ENCODE measurements at places on chromosomes 3 and 15.

- DNase-seq, result no peak
Observed at GRCh38 chr15:85762039-85762755, 32.5 kb downstream of the KLHL25 start.

GRCh38 chr3:45008117-45008516 is 18.0 kb upstream of the CLEC3B start:
- DNase-seq, result no peak

DNA sequence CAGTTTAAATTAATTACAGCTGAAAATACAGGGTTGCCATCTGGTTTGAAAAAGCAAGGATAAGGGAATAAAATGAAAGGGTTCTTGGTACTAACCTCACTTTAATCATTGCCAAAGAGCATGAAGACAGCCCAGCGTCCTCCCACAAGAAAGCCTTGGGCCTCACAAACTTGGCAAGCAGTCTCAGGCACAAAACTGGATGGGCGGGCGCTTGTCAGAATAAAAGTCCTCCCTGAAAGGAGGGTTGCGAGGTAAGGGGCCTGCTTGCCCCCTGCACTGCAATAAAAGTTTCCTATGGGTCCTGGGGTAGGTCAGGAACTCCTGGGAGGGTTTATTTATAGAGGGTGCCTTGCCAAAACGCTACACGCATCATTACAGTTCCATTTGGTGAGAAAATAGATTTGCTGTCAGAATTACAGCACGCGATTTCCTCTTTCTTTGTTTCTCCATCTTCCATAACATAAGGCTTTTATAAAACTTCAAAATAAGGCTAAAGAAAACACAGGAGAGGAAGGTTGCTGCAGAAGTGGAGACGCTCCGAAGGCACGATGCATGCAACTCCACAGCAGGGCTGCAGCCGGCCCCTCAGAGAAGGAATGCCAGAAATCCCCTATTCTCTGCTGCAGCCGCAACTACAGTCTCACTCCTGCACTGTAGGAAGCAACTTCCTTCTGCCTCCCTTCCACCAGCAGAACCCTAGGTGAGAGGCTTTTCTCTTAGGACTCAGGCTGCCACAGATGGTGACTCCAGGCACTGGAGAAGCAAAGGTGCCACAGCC is 61.3 kb downstream of the VGLL4 start:
- DNase-seq, result no peak

GRCh38 chr15:67358391-67358790 is 103.8 kb downstream of the IQCH start:
- no peak for DNase-seq

DNA sequence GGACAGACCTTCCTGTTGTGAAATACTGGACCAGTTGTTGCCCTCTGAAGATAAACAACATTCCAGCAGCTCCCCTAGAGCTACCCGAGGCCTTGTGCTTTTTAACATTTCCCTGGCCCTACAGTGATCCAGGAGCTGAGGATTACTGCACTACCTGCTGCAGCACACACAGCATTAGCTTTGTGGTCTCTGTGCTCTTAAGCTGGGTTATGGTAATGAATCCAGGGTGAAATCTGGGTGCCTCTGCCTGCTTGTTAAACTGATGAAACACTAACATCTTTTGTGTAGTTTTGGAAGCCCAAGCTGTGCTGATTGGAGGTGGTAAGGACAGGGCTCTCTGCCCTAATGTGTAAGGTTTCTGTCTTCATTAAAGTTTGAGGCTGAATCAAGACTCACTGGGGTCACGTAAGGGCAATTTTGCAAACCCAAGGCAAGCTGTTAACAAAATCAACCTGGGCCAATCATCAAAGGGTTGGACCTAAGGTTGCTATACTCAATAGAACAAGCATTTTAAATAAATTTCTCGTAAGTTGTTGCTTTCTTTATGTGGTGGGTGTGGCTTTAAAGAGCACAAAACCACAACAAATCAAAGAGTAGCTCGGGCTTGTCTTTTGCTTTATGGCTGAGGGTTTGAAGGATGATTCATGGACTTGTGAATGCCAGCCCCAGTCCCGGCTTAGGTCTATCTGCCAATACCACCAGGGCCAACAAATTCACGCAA is 183.9 kb downstream of the TPRG1 start:
- DNase-seq, result no peak

DNA sequence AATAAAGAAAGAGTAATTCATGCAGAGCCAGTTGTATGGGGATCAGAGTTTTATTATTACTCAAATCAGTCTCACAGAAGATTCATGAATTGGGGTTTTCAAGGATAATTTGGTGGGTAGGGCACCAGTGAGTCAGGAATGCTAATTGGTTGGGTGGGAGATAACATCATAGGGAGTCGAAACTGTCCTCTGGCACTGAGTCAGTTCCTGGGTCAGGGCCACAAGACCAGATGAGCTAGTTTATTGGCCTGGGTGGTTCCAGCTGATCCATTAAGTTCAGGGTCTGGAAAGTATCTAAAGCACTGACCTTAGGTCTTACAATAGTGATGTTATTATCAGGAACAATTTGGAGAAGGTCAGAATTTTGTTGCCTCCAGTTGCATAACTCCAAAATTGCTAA is 998.6 kb upstream of the EPHA6 start:
- DNase-seq, result no peak

DNA sequence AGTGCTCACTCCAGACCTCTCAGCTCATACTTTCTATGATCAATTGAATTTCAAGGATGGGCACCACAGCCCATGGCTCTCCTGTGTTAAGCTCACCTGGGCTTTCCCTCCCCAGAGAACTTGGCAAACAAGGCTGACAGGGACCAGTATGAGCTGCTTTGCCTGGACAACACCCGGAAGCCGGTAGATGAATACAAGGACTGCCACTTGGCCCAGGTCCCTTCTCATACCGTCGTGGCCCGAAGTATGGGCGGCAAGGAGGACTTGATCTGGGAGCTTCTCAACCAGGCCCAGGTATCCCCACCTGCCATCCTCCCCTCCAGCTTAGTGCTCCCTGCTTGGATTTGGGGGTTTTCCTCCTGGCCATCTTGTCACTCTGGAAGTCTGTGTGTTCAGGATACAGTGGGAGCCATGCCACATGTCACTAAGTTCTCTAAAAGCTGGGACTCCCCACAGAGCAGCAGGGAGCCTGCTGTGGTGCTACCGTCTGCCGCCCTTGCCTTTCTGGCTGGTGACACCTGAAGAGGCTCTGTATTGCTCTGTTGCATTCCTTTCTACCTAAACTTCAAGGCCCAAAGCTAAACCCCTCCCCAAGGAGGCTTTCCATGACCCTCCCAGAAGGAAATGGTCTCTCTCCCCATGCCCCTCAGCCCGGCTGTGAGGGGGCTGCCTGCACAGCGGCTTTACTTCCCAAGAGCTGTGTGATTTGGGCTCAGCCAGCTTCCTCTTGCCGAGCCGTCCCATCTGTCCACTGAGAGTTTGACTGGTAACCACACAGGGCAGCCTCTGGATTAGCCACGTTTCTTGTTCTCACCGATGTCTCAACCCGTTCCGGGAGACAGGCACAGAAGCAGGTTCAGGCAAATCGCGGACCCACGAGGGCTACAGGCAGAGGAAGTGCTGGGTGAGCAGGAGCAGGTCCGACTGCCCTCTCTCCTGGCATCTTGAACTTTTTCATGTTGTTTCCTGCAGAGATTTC is 10.8 kb downstream of the TF start:
- no peak for DNase-seq

DNA sequence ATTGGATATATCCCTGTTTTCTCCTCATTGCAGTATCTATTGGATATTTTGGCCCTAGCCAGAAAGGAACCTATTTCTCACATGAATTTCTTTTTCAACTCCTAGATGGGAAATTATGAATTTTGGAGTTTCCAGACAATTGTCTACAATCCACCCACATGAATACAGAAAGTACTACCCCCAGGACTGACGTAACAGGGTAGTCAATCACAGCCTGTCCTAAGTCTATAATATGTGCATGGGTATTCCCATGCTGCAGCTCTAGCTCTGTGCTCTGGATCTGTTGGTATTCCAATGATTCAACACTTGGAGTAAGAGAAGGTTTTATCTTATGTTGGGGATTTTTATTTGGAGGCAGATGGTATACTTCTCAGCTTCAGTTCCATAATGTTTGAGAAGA is 393.1 kb upstream of the ARRDC4 start:
- no peak for DNase-seq

- DNase-seq, result no peak
Observed at GRCh38 chr3:156920399-156920798, 94.2 kb downstream of the LEKR1 start.

DNA sequence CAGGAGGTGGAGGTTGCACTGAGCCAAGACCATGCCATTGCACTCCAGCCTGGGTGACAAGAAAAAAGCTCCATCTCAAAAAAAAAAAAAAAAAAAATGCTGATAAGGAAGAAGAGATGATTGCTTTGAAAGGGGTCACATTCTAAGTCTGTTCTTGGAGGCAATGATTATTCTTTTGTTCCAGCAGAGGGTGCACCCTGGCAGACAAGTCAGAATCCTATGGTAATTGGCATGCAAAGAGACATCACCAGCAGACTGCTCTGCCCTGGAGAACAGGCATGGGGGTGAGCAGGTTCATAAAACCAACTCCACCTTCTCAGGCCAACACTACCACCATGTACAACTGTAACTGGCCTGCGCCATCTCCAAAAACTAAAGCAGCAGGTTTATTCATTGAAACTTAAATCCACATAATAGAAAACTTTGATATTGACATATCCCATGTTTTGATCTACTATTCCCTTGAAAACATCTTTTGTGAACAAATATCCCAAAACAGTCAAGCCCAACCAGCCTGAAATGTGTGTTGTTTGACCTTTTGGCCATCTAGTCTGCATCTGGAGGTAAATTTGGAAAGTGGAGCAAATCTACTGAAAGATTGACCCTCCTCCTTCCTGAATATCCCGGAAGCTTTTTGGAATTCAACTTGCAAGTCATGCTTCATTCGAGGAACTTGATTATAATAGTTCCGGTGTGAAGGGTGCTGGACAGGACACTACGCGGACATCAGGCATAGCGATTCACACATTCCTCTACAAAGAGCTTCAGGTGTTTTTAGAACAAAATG is 100.3 kb downstream of the MECOM start:
- no peak for DNase-seq

- no peak for DNase-seq
Observed at GRCh38 chr15:45795440-45796069, 160.7 kb downstream of the SQOR start.

DNA sequence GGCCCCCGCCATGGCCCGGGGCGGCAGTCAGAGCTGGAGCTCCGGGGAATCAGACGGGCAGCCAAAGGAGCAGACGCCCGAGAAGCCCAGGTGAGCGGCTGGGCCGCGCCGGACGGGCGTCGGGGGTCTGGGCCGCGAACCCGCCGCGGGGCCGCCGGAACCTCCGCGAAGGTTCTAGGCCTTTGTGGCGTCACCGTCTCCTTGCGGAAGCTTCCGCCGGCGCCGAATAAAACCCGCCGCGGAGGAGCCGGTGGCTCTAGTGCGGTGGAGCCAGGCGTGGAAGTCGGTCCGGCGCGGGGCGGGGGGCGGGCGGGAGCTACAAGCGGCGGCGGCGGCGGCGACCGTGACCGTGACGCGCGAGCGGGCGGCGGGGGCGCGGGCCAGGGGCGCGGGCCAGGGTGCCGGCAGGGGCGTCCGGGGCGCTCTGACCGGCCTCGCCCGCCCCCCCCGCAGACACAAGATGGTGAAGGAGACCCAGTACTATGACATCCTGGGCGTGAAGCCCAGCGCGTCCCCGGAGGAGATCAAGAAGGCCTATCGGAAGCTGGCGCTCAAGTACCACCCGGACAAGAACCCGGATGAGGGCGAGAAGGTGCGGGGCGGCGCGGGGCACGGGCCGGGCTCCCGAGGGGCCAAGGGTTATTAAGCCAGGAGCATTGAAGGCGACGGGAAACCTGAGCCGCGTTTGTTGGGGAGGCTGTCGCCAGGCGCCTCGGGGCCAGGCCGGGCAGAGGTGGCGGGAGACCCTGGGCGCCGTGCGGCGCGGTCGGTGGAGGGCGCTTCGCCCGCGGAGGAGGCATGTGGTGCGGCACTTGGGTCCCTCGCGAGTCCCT is at the start of gene DNAJA4:
Gene DNAJA4 (plus strand): TSS at position 259 of the 833 bp plus-strand sequence. CDS start 202 bp downstream, at position 461.
- DNase-seq, result peak; percentile 67

DNA sequence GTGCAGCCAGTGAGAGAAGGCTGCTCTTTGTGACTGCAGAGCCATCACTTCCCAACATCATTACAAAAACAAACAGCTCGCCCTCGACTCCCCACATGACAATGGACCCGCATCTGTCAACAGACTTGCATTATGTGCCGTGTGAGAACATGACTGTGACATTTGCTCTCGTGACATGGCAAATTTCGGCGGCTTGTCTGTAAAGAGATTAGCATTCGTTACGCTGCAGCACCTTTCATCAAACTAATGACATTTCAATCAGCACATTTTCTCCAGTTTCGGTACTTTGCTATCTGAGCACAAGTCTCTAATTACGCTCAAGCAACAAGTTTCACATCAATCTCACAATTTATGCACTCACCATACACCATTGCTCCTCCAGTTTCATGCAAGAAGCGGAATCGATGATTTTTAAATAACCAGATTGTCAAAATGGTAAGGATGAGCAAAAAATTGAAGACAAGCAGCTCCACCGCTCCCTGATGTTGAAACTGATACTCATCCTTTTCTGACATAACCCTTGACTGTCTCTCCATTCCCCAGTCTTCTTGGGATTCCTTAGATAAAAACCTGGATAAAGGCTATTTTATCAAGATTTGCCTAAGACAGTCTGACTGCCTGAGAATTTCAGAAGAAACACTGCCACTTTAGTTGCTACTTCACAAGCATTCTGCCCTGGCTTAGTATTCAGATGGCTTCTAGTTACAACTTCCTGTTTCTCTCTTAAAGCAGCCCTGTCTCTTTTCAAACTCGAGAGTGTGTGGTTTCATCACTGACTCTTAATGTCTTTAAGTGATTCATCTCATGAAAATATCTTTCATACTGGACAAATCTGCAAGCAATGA is at the start of gene SLC9A9:
Gene SLC9A9 (minus strand): TSS at position 682 of the 845 bp plus-strand sequence. CDS start 146 bp downstream, at position 536.
- DNase-seq, result no peak

DNA sequence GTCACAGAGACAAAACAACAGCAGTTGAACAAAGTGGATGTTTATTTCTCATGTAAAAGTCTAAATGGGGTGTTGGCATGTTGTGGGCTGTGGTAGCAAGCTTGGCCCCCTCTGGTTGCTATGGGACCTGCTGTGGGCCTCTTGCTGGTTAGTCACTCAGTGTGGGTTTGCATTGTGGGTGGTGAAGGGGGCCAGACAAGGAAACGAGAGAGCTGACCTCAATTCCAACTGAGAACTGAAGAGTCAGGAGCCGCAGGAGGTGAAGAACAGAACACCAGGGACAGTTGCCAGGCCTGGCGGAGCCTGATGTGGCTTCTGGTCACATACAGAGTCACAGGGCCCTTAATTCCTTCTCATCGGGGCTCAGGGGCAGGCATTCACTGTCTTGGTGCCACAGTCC is 1.9 kb upstream of the ADPGK start:
- no peak for DNase-seq

- peak; percentile 3 for DNase-seq
Observed at GRCh38 chr3:141412087-141412935, 44.0 kb downstream of the ZBTB38 start.

Measured in activated naive CD4-positive, alpha-beta T cell (primary cell).